ENCODE measurements at places on chromosomes 3 and 15. TPM values are rescaled to one million over a fixed set of nuclear protein-coding genes. Genes with fewer than 3 reads are reported as not detected.

PLA2G4E gene
- not detected for total RNA-seq

DUOXA2 gene
- not detected for total RNA-seq

SLC2A2 gene
- total RNA-seq, result not detected

GUCA1C gene
- total RNA-seq, result not detected

All from SJCRH30 (cell line).